ENCODE measurements at places on chromosomes 2 and 18.

DNA sequence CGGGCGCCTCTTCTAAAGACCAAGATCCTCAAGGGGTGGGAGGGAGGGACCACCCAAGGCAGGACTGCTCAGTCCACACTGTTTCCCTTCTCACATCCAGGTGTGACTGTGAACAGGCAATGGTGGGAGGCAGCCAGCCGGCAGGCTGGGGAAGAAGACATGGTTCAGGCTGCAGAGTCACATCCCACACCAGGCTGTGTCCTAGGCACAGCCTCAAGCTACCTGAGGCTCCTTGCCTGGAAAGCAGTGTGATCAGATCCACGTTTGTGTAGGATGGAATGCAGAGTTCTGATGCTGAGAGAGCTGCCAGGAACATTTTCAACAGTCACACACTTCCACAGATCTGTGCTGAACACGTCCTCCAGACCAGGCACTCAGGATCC lies 16.4 kb downstream of the SLC66A2 start:
- DNase-seq = no peak

- no peak for DNase-seq
Observed at GRCh38 chr2:2142345-2142744, 188.7 kb downstream of the MYT1L start.

DNA sequence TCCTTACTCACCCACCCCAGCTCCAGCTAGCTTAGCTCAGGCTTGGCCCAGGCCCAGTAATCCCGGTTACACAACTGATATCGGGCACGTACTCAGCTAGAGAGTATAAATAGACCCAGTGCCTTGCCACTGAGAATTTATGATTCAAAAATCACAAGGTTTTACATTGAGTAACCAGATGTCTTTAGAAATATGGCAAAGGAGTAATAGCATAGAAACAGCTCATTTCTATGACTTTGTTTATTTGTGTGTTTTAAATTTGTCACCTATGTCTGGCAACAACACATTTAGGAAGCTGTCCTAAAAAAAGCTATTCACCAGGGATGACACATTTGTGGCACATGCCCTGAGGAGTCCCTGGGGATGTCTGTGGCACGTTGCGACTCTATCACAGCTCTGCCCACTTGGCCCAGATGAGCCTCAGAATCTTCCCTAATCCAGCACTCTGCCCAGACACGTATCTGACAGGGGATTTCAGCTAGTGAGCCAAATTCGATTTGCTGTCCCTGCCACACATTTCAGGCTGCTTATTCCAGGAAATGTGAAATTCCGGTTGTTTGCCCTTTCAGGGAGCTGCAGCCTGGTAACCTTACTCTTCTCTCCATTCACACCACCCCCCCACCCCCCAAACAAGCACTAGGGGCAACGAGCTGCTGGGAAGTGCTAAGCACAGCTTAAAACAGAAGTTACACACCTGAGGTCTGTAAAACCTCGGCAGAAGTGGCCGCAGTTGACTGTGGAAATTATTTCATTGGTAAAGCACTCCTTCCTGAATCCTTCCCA lies 85.4 kb upstream of the ZCCHC2 start:
- DNase-seq = peak; percentile 76

- DNase-seq = no peak
Observed at GRCh38 chr2:26534098-26534864, 56.4 kb upstream of the OTOF start.

DNA sequence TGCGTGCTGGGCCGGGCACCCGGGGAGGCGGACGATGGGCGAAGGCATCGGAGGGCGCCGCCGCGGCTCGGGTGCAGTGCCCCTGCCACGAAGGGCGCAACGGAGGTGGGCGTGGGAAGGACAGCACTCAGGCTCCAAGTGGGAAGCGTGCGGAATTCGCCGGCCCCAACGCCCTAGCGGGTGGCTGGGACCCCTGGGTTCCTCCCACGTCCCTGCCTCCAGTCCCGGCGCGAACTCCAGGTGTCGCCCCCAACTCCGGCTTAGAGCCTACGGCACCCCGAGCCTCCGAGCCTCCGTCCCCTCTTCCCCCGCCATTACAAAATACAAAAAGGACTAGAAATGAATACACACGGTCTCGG lies 1.3 kb downstream of the CYP27C1 start:
- DNase-seq = no peak

DNA sequence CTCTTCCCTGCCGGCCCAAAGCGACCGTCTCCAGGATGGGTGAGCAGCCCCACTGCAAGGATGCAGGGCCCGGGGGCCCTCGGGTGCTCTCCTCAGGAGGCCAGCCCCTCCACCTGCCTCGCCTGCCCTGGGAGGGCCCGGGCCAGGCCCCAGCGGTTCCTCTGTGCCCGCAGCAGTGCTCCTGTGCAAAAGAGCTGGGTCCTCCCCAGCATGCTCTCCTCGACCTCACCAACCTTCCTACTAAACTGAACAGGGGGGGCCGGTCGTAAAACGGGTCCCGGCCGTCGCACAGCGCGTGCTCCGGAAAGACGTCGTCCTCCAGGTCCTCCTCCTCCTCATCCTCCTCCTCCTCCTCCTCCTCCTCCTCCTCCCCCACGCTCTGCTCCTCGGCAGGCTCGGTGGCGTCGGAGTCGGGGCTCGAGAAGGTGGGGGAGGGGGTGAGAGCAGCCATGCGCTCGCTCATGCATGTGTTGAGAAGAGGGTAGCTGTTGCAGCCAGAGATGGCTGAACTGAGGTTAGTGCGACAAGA lies 62.9 kb downstream of the KIF1A start:
- no peak for DNase-seq

- DNase-seq = no peak
Observed at GRCh38 chr2:178892751-178893625, 85.8 kb upstream of the TTN start.

GRCh38 chr2:165007161-165007744 lies 51.9 kb upstream of the SLC38A11 start:
- DNase-seq = peak; percentile 72

- no peak for DNase-seq
Observed at GRCh38 chr2:29502460-29502911, 387.3 kb downstream of the CLIP4 start.

- no peak for DNase-seq
Observed at GRCh38 chr2:164386231-164386630, 235.1 kb downstream of the GRB14 start.

DNA sequence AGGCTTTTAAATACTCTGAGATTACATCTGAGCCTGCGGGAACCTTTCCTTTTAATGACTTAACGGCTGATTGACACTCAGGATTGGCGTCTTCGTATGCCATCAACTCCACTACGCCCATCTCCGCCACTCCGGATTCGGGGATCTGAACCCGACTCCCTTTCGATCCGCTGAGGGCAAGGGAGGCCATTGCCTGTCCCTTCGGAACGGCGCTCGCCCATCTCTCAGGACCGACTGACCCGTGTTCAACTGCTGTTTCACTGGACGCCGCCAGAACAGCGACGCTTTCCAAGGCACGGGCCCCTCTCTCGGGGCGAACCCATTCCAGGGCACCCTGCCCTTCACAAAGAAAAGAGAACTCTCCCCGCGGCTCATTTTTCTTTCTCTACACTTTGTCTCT lies 90.4 kb downstream of the PID1 start:
- DNase-seq = no peak

GRCh38 chr2:223894968-223895367 lies 50.2 kb downstream of the WDFY1 start:
- DNase-seq = no peak

DNA sequence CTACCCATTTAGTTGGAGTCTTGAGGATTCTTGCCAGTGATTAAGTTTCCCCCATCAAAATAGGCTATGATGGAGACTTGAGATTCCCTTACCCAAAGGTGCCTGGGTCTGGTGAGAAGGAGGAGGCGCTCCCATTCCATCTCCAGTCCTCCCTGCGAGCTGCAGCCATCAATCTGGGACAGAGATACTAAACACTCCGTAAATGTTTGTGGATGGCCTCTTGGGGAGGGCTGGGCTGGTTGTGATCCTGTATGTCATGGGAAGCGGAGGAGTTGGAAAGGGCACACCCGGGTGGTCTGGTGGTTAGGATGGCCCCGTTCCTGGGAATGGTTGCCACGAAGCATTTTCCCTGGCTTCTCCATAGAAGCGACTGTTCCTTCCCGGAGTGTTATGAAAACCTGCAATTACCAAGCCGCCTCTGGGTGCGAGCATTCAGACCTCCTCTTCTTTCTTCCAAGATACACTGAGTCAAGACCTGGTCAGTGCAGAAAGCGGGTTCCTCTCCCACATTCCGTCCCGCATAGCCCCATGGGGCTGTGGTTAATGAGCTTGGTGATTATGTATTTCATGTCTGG lies 196.9 kb downstream of the CTIF start:
- no peak for DNase-seq

- no peak for DNase-seq
Observed at GRCh38 chr2:85132834-85133637, at the start of gene TCF7L1. TCF7L1 (plus strand) TSS chr2:85133392; CDS start chr2:85133685, 293 bp downstream.

DNA sequence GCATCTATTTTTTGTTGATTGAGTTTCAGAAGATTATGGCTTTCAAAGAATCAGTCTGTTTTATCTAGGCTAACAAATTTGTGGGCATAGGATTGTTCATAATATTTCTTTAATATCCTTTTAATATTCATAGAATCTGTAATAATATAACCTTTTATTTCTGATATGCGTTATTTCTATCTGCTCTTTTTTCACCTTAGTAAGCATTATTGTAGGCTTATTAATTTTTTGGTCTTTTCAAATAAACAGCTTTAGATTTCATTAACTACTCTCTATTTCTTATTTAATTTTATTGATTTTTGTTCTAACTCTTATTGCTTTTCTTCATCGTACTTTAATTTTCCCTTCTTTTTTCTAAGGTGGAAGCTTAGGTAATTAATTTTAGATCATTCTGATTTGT lies 1614.4 kb upstream of the DDX18 start:
- DNase-seq = no peak

DNA sequence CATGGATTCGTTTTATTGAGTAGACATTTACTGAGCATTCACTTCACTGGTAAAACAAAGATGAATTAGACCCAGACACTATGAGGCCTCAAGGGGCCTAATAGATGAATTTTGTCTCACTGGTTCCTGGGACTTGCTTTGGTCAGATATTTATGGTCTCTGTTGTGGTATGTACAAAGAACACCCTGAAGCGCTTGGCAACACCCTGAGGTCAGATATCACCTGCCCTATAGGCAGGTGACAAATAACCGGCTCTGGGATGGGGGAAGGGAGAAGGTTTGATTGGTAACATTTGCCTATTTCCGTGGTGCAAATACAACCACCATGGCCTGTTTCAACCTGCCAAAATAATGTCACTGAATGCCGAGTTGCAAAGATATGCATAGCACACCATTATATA lies 105.6 kb upstream of the STON1 start:
- no peak for DNase-seq

- no peak for DNase-seq
Observed at GRCh38 chr2:81242501-81242900, 937.9 kb upstream of the LRRTM1 start.

DNA sequence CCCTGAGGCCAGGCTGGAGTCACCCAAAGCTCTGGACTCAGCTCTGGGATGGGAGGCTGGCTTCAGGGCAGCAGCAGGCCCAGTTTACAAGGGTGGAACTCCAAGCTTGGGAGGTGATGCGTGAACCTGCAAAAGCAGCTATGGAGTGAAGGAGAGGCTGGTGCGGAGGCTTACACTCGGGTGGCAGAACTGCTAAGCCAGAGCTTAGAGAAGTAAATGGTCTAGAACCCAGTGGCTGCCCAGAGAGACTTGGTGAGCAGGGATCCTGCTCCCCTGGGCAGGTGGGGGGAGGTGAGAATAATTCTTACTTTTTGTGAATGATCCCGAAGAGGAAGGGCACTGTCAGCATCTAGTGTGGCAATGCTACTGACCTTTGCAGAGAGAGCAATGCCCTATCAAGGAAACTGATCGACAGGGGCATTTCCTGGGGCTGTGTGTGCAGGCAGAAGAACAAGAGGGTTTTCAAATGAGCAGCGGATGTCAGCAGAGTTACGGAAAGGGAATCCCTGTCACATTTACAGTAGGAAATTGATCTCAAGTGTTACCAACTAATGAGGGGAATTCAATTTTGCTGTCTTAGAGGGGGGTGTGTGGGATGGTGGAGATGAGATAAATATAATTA lies 80.4 kb downstream of the TGFA start:
- no peak for DNase-seq

DNA sequence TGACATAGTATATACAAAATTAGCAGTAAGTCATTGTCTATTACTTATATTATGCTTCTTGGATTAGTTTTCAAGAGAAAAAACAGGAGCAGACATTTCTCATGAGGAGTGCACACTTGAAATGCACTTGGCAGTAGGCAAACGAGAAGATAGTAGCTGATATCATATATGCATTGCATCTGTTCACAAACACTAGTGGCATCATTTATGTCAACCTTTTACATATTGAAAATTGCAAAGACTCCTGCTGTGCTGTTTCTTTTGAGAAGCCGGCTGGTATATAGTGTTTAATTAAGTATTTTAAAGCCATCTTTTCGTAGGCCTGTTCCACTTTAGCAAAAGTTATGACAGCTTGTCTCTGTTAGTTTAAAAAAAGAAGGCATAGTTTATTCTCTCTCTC lies 58.4 kb upstream of the SLC8A1 start:
- no peak for DNase-seq

DNA sequence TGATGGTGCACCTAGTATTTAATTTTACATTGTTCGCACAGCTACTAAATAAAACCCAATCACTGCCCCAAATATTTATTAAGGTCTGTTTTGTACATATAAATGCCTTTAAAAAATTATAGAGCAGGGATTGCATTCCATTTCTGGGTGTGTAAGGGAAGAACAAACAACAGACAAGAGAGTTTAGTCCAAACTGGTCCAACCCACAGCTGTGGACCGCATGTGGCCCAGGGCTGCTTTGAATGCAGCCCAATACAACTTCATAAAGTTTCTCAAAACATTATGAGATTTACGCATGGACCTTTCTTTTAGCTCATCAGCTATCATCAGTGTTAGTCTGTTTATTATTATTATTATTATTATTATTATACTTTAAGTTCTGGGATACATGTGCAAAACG lies 114.8 kb upstream of the LRATD1 start:
- no peak for DNase-seq

GRCh38 chr2:155815851-155816250 lies 516.7 kb downstream of the NR4A2 start:
- peak; percentile 7 for DNase-seq

DNA sequence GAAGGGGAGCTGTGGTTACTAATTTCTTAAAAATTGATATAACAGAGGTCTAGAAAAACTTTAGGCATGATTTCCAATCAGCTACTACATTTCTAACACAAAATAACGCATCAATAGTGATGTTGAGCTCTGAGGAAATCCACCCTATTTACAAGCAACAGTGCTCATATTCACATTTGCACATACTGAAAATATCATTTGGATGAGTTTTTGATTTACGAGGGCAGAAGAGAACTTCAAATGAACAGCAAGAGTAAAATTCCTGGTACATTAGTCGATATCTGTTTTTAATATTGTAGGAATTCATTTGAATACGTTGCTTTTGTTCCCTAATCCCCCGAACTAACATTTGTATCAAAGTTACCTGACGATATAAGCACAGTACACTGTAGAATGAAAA lies 761.0 kb upstream of the POU3F3 start:
- no peak for DNase-seq
